ENCODE measurements at places on chromosomes 6 and 20. TPM values are rescaled to one million over a fixed set of nuclear protein-coding genes. Genes with fewer than 3 reads are reported as not detected.

CYP24A1 gene
- total RNA-seq = 0.28 TPM

RIPOR3 gene
- total RNA-seq = 21.7 TPM

PDE10A gene
- 89.7 TPM for total RNA-seq

SAMD5 gene
- total RNA-seq = 0.43 TPM

SULF2 gene
- total RNA-seq = 28.3 TPM

SLC22A2 gene
- not detected for total RNA-seq
